ENCODE measurements at places on chromosomes 12 and 14.
A peak's percentile ranks its signal among the peaks of the same experiment; 100 is the strongest.

DNA sequence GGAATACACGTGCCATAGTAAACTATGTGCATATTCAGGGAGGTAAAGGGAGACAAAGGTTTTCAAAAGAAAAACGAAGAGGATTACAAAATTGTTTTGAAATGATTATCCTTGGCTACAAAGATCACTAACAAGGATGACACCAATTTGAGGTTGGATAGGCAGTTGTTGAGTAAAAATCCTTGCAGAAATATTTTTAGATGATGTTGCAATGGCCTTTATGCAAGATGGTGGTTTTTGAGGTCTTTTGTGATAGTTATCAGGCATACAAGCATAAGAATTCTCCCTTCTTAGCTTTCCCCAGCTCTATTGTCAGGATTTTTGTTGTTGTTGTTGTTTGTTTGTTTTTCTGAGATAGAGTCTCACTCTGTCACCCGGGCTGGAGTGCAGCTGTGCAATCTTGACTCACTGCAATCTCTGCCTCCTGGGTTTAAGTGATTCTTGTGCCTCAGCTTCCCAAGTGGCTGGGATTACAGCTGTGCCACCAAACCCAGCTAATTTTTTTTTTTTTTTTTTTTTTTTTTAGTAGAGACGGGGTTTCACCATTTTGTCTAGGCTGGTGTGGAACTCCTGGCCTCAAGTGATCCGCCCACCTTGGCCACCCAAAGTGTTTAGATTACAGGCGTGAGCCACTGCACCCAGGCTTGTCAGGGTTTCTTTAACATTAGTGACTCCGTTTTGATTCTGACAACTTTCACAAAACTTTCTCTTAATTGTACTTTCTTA, 7.8 kb downstream of the RNASE1 start:
- DNase-seq: peak; percentile 87

DNA sequence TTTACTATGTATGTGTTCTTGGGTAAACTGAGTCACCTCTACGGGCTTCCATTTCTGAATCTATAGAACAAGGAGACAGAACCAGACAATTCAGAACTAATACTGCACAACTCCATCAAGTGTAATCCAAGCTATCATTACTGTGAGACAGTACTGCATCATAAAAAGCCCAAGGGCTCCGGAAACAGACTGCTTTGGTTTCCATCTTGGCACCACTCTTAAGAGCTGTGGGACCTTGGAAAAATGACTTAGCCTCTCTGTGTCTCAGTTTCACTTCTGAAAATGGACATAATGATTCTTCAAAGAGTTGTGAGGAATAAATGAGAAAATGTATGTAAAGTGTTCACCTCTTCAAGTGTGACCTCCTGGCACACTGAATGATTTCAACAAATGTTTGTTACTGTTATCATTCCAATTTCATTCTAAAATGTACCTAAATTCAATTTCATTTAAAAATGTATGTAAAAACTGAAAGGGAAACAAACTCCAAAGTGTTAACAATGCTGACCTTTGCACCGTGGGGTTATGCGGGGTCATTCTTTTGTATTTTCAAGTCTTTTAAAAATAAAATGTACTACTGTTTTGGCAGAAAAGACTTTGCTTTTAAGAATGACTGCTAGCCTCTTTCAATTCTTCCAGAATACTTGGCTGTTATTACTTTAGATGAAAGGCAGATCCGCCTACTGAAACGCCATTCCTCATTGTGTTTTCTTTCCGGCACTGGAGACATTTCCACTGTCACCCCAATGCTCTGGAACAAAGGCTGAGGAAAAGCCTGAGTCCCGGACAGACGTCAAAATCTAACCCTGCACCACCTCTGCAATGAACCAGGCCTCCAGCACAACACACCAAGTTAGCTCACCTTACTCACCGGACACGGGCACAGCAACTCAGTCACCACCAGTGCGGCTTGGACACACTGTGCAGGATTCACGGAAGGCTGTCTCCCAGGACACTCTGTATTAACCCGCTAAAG, 62.8 kb downstream of the TMCC3 start:
- no peak for DNase-seq

- DNase-seq: no peak
These were observed 188.5 kb downstream of the CCDC91 start for GRCh38 chr12:28378736-28379135.

DNA sequence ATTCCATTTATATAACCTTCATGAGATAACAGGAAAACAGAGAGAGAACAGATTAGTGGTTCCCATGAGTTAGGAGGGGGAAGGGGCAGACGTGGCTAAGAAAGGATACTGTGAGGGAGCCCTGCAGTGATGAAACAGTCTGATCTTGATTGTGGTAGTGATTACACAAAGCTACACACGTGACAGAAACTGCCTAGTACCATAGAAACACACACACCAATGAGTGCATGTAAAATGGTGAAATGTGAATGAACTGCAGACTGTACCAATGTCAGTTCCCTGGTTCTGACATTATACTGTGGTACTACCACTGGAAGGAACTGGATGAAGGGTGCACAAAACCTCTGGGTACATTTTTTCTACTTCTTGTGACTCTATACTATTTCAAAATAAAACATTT, 36.9 kb downstream of the NRDE2 start:
- DNase-seq: peak; percentile 68

GRCh38 chr12:24741216-24741615, 207.7 kb downstream of the BCAT1 start:
- no peak for DNase-seq

- DNase-seq: no peak
These were observed 30.1 kb upstream of the STON2 start for GRCh38 chr14:81430235-81430634.

GRCh38 chr12:6765048-6765633, 1.0 kb upstream of the PTMS start:
- DNase-seq: no peak

DNA sequence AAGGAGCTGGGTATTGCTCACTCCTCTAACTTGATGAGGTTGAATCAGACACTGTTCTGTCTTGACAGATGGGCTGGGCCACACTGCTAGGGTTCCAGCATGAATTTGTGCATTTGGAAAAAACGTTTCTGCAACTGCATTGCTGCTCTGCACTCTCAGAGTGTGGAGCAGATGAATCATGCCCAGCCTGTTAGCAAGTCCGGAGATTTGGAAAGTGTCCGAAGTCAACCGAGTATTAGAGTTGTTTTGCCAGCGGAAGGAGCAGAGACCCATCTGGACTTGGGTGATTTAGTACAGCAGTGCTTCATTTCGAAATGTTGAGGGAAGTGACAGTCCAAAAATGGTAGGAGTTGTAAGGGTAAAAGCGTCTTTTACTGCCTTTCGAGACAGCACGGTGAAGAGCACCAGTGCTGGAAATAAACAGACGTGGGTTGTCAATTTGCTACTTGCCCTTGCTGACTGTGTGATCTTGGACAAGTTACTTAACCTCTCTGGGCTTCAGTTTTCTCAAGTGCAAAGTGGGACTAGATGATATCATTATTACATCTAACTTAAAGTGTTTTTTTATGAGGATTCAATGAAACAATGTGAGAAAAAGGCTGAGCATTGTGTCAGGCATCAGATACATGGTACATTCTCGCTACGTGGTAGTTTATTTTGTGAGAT, 139.5 kb downstream of the CHST11 start:
- DNase-seq: peak; percentile 37

DNA sequence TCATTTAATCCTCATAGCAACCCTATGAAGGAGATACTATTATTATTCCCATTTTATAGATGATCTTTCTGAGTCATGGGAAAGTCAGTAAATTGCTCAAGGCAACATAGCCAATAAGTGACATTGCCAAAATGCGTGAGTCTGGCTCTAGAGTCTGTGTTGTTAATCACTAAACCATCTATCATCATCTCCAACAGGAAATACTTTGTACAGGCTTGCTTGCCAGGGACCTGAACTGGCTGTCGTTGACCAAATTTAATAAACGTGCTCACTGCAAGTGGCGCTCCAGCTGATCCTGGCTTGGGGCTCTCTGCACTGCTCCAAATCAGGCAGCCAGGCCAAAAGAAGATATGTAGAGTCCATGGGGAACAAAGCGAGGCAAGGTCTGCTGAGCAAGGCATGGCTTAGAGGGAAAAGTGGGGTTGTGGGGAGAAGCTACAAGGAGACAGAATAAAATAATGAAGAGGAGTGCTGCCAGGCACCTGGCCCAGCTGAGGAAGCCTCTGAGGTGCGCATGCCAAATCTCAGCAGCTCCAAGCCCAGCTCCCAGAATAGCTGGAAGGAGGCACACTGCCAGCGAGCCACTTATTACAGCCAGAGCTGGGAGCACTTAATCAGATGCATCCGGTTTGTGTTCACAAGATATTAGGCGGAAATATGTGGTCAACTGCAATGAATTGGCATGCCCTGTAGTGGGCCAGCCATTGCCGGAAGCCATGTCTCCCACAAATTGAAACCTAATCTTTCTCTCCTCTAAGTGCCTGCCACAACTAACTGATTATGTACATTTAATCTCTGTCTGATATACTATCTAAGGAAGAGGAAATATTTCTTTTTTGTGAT, 43.3 kb upstream of the PTPRO start:
- DNase-seq: no peak

- no peak for DNase-seq
These were observed 152.7 kb downstream of the DPF3 start for GRCh38 chr14:72740966-72741825.

Data from suppressor macrophage treated with lipopolysaccharide for 4 hours (primary cell).